ENCODE measurements at places on chromosomes 4 and X. TPM values are rescaled to one million over a fixed set of nuclear protein-coding genes. Genes with fewer than 3 reads are reported as not detected.

DCUN1D4 gene
- total RNA-seq: 55.4 TPM

NFKB1 gene
- total RNA-seq: 30.4 TPM

SMARCAD1 gene
- total RNA-seq: 39.3 TPM

SCML1 gene
- 10.3 TPM for total RNA-seq

TRIM61 gene
- 5.0 TPM for total RNA-seq

HSFX2 gene
- not detected for total RNA-seq

NRK gene
- 0.17 TPM for total RNA-seq
